ENCODE measurements at places on chromosomes 7 and 10.

GRCh38 chr7:80771523-80771922 is 133.1 kb downstream of the CD36 start:
- no peak for DNase-seq

DNA sequence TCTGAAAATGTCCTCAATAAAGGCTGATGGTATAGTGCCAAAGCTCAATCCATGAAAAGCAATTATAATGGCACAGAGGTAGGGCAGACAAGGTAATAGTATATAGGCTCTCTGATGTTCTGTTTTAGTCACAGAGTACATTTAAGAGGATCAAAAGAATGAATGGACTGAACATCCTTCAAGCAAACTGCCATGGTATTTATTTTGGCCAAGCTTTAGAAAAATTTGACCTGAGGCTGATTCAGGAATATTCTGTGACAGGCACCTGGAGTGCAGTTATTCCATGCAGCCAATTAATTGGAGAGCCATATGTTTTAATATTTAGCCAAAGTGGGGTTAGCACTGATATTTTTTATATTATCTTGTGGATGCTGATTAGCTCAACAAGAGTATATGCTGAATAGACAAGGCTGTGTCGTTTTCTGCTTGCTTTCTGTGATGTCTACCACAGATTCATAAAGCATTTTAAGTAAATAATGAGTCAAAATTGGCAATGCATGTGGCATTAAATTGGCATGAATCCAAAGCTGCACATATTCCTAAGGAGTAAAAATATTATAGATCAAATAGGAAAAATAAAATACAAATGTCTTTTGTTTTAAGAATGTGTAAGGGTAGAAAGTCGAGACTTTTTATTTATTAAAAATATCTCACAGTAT is 177.4 kb downstream of the PCLO start:
- no peak for DNase-seq

- no peak for DNase-seq
These were observed 353.3 kb upstream of the SEMA3C start for GRCh38 chr7:81272176-81272575.

DNA sequence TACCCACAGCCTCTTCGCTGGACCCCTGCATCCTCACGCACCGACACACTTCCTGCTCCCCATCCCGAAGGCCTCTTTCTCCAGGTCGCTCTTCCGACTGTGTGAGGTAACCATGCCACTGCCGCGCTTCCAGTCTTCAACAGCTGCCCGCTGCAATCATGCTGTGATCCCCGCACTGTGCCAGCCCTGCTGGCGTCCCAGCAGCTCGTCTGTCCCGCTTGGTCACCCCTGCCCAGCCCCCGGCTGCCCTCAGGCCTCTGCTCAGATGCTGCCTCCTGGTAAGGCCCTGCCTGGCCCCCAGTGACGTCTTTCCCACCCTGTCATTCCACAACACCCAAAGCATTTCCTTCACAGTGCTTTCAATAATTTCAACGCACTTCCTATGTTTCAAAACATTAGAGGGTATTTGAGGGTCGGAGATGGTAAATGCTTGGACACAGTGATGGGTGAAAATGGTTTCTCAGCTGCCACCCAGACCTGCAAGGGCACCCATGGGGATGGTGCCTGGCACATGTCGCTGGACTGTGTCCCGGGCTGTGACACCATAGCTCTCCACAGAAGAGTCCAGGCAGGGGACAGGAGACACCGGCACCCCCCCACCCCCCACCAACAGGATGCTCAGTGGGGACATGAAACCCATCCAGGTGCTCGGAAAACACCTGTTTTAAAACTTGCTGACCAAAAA is 125.2 kb downstream of the MAD1L1 start:
- DNase-seq = no peak

GRCh38 chr7:2824026-2824677 is 20.0 kb downstream of the GNA12 start:
- no peak for DNase-seq

DNA sequence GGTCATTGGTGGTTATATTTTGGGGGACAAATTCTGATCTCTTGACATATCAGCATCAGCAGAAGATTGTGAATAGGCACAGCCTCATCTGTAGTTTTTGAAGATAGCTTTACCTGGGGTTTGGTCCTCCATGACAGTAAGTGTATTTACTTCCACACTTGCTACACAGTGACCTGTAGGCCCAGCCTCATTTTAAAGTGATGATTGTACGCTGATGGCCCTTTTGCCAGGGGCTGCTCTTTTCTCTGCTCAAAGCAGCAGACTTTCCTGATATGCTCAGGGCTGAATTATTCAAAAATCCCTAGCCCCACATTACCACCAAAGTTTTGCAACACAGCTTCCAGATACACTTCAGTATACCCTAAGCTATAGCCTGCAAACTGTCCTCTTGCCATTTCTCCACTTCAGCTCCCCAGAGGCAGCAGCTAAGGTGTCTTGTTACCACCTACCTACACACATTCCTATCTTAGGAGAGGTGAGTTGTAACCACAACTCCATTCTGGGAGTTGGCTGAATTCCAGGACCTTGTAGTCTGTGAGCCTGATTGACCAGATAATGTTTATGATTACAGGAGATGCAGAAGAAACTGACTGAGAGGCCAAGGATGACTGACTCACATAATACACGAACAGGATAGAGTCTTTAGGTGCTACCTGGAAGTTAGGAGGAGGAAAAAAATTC is 6.0 kb downstream of the ASB4 start:
- no peak for DNase-seq

DNA sequence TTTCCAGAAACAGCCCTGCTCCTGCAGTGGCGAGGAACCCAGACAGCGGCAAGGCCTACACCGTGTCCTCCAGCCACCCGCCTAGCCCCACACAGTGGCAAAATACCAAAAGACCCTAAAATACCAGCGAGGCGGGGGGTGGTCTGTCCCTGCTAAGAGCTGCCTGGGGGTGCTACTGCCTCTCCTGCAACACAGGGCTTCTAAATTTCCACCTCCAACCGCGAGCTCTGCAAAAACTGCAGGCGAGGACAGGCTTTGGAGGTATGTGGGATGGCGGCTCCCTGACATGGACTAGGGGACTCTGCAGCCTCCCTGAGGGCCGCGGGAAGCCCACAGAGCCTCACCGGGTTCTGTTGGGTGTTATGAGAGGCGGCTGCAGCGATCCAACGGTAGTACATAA is 122.3 kb downstream of the WDR37 start:
- peak; percentile 17 for DNase-seq
